ELR (cell line): ENCODE measurements at places on chromosomes 3 and 15.
A peak's percentile ranks its signal among the peaks of the same experiment; 100 is the strongest.

DNA sequence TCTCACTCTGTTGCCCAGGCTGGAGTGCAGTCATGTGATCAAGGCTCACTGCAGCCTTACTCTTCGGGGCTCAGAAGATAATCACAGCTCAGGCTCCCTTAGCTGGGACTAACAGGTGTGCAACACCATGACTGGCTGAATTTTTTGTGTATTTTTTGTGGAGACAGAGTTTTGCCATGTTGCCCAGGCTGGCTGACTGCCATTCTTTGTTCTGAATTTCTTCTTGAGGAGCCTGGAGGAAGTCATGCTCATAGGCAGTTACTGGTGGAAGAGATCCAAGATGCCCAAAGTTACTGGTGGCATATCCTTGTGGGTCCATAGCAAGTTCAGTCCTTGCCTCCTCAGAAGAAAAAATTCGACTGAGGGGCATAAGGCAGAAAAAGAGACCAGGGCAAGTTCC, 16.6 kb upstream of the UBP1 start:
- no peak for DNase-seq

DNA sequence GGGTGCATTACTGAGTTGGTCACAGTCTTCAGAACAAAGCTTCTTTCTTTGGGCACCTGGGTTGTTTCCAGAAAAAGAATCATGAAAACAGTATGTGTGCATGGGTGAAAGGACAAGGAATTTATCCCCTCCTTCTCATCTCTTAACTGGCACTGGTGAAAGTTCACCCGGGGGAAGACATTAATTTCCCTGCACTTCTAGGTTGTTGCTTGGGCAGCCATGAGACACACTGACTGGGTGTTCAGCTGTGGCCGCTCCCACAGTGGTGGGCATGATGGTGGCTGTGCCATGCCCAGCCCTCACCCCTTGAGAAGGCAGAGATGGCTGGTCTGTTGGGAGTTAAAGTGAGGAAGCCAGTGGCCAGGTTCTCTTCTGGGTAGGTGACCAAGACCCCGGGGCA, 16.6 kb upstream of the KY start:
- no peak for DNase-seq

DNA sequence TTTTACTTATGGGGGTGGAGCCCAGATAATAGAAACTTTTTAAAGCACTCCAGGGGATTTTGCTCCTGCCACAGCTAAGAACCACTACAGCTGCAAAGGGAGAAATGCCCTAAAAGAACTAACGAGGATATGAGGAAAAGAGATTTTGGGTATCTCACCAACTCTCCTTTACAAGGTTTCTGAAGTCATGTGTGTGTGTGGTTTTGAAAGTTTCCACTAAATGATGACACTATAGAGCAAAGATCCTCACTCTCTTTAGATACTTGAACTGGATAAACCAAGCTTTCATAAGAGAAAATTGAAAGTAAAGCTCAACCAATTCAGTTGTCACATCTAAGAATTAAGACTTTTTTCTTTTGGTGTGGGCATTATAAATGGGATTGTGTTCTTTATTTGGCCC, 455.3 kb upstream of the ALCAM start:
- DNase-seq, result no peak

DNA sequence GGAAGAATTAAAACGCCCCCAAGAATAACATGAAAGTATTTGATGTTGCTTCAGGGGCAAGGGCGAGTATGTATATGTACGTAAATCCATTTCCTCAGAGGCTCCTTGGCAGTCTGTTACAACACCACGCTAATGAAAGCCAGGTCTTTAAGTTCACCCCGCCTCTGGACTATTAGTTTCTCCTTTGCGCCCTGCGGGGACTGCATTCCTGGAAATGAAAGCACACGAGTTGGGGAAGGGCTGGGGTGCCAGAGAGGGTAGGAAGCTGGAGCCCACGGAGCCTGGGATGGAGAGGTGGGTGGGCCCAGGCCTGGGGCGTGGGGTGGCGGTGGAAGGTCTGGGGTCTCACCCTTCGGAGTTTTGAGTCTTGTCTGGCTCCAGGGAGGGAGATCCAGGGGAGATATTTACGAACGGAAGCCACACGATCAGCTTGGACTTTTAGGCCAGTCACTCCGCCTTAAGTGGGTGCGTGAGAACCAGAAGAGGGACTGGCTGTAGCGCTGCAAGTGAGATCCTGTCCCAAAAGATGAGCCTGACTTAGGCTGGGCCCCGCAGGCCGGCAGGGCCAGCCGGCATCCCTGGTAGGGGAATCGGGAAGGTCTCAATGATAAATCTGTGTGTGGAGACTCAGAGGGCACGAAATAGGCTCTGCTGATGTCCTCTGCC, 1.6 kb upstream of the PLCL2 start:
- DNase-seq, result peak; percentile 58

DNA sequence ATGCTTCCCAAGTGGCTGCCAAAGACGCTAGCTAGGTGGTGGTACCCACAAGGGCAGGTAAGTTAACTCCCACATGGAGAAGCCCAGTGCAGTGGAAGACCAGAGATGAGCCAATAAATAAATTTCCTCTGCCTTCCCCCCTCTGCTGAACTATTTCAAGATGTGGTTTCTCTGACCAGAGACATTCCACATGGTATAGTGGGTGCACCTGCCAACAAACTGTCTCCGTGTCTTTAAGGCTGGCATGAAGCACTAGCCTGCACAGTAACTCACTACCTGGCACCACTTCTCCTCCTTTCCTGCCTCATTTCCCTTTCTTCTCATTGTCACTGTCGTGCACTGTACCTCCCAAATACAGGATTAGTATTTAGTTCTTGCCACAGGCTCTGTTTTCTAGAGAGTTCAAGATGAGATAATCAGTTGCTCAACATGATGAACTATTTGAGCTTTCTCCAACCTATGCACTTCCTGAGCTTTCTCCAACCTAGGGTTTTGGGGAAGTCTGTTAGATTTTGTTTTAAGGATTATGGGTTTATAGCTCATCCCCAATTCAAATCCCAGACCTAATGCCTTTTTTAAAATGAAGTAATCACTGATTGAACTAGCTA, 8.4 kb upstream of the CRTAP start:
- DNase-seq, result no peak

GRCh38 chr15:89030311-89030710, 57.9 kb upstream of the ABHD2 start:
- DNase-seq, result no peak

DNA sequence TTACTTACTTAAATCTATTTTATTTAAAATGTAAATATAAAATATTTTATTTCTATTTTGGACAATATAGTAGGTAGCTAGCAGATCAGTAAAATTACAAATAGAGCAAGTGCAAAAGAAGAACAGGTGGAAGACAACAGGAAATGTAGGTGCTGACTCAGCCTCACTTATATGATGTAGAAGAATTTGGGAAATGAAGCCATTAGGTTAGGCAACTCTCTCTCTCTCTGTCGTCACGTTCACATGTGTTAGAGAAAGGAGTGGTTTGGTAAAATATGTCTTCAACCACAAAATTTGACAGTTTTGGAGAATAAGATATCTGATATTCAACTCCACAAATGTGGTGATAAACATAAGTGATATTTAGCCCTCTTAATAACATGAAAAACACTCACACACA, 532.5 kb upstream of the KCNMB2 start:
- DNase-seq, result no peak

DNA sequence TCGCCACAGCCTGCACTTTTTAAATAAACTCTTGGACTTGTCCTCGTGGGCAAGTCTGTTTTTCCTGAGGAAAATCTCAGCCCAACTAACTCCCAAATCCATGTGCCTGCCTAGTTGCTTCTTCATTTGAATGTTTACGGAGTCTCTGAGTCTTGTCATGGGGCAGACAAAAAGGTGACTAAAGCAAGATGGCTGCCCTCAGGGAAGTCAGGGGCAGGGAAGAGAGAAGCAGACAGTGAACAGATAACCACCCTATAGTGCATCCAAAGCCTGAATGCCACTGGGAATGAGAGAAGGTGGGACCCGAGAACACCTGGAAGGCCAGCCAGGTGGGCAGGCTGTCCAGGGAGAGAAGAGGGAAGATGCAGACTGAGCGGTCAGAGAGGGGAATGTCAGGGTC, 21.4 kb downstream of the CCDC12 start:
- DNase-seq, result no peak

- DNase-seq, result no peak
Observed at GRCh38 chr15:82548700-82549099, 8.4 kb upstream of the RPS17 start.

GRCh38 chr3:188217726-188218125, 63.8 kb downstream of the LPP start:
- DNase-seq, result no peak

GRCh38 chr3:150371741-150372254, 36.3 kb upstream of the TSC22D2 start:
- DNase-seq, result peak; percentile 100

DNA sequence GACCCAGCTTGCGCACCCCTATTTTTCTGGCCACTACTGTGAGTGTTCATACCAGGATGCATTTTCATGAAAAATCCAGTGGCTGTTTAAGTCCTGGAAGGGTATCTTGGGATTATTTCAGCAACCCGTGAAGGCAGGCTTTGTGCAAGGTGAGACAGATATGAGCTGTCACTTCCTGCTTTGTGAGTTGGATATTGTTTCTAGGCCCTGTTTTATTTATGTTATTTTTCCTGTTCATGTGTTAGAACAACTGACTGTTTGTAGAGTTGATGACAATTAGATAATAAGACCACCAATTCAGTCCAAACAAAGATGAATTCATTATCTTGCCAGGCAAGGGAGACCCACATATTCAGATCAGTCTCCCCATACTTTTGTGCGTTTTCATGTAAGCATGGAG, 42.5 kb downstream of the ZBTB38 start:
- peak; percentile 89 for DNase-seq

DNA sequence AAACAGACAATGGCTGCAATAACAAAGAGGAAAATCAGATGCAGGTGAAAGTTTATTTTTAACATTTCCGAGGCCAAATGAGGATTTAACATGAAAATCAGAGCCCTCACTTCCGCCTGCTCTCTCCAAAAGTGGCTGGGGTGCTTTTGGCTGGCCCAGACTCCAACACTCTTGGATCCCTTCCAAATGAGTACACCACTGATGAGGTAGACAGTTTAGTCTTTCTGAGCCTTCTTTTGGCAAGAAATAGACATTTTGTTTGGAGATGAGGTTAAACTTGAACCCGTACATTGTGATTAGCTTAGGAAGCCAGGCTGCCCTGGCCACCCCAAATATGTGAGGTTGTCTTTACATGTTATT, 51.0 kb upstream of the TRA2B start:
- no peak for DNase-seq

GRCh38 chr3:100548053-100548452, 55.6 kb downstream of the TMEM45A start:
- no peak for DNase-seq

DNA sequence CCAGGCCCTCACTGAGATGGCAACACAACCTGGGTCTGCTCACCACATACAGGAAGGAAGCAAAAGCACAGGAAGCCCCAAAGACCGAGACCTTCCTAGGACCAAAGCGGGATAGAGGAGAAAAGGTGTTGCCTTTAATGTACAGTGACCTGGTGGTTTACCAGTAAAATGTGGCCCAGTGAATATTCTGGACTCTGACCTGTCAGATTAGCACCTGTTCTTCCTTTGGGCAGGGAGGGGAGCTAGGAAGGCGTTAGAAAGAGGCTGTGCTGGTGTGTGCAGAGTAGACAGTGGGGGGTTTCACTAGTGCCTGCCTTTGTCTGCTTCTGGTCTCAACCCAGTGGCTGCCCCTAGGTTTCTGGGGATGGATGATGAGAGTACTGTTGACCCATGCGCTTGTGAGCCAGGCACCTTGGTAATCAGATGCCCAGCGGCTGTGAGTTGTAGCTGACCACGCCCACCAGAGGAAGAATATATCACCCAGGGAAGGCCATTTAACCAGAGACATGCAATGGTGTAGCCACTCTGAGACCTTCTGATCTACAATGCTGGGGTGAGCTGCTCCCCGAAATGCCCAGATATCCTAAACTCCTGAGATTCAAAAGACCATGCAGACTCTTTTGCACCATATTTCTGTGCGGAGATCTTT, 90.1 kb upstream of the NEO1 start:
- no peak for DNase-seq

DNA sequence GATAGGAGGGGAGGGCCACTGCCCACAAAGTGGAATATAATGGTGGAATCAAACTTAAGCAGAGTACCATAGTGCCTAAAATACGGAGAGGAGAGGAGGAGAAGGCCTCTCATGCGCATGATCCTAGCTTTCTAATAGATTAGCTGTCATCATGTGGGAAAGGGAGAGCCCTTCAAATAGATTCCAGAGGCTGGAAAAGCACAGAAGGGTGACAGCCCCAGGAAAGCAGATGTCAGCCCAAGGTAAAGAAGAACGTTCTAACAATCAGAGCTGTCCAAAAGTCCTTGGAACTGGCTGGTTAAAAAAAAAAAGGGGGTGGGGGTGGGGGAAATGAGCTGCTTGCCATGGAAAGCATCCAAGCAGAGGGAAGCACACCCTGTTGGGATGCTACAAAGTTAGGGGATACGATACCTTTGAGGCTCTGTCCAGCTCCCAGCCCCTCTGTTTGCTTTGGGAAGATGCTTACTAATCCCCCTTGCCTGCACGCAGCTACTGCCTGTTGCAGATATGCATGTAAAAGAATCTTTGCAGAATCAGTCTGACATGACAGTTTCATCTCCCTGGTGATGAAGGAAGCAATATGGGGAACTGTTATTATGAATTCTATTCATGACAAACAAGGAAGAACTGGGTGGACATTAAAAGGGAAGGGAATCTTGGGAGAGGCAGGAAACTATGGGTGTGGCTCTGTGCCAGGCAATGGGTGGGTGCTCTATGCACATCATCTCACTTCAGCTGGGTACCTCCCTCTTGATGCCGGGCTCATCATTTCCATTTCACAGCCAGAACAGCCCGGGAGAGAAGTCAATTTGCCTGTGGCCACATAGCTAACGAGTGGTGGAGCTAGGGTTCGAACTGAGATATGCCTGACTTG, 10.1 kb upstream of the LMCD1 start:
- no peak for DNase-seq

GRCh38 chr15:42919799-42920518, 619 bp downstream of the TTBK2 start:
- peak; percentile 62 for DNase-seq

DNA sequence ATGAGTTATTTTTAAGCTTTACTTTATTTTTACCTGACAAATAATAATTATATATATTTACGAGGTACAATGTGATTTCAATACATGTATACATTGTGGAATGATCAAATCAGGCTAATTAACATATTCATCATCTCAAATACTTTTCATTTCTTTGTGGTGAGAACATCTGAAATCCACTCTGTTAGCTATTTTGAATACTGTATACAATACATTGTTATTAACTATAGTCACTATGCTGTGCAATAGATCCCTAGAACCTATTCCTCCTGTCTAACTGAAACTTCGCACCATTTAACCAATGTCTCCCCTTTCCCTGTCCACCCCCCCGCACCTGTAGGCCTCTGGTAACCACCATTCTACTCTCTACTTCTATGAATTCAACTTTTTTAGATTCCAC, 7.9 kb upstream of the SPPL2A start:
- DNase-seq, result peak; percentile 72
